Activated CD4-positive, CD25-positive, alpha-beta regulatory T cell treated with anti-CD3 and anti-CD28 coated beads, Interleukin-2, amount 50 U/mL, for 24 hours (primary cell): ENCODE measurements at places on chromosomes 3 and 15.

- ATAC-seq = no peak
Measured at GRCh38 chr3:108137460-108137814, 46.6 kb upstream of the CD47 start.

DNA sequence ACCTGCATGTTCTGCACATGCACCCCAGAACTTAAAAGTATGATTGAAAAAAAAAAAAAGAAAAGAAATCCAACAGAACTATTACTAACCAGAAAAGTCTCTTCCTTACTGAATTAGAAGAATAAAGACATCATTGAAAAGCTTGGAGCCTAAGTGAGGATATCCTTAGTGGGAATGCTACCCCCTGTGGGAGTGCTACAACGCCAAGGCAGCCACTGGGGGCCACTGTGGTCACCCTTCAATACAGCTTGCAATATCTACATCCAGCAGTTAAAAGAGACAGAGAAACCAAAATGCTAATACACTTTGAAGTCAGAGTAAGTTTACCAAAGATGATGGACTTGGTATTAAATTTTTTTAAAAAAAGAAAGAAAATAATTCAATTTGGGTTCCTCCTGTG lies 292.0 kb downstream of the PLCL2 start:
- ATAC-seq = no peak

DNA sequence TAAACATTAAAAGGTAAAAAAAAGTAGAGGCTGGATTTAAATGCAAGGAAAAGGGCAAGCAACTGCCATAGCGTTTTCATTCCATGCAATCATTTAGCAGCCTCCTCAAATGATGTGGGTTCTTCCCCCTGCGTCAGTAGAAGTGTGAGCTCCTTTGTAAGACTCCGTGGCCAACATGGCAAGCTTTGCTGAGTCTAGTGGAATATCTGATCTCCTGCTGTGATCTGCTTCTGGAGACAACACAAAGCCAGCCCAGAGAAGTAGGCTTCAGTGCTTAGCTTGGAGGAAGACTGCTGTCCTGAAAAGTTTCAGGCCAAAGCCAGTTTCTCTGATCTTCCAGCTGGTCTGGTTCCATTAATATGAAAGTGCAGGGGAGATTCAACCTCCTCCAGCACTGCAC lies 70.4 kb downstream of the ARPP21 start:
- ATAC-seq = no peak

DNA sequence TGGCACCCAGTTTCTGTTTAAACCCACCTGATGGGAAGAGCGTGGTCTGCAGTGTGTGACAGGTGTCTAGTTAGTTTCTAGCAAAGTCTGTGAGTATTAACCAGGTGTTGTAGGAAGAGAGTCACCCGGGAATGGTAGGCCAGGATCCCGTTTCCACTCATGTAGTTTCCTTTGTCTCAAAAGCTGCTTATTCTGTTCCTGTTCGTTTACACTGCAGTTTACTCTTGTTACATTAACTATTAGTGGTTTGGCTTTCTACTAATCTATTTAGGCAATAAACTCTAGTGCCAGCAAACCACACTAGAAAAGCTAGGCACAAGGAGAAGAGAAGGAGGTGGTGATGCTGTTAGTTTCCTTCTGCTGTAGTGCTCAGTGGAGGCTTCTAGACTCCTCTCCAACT lies 32.7 kb downstream of the WDR76 start:
- ATAC-seq = no peak

- peak; percentile 39 for ATAC-seq
Measured at GRCh38 chr15:100940767-100941379, 21.7 kb downstream of the LRRK1 start.

DNA sequence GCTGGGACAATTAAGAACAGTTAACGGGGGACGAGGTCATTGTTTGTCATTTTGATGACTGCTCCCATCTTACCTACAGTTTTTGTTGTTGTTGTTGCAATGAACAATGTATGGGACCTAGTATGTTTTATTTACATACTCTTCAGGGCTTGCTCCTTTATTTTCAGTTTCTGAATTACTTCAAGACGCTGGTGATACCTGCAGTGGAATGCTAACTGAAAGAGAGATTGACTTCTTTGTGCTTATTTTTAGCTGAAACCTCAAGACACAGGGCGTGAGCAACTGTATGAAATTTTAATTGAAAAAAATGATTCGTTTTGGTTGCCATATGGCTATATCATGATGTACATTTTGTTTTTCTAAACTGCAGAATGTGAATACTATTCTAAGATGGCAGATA lies 297.9 kb downstream of the EDEM1 start:
- no peak for ATAC-seq

- no peak for ATAC-seq
Measured at GRCh38 chr15:25372298-25372697, 66.5 kb downstream of the UBE3A start.

DNA sequence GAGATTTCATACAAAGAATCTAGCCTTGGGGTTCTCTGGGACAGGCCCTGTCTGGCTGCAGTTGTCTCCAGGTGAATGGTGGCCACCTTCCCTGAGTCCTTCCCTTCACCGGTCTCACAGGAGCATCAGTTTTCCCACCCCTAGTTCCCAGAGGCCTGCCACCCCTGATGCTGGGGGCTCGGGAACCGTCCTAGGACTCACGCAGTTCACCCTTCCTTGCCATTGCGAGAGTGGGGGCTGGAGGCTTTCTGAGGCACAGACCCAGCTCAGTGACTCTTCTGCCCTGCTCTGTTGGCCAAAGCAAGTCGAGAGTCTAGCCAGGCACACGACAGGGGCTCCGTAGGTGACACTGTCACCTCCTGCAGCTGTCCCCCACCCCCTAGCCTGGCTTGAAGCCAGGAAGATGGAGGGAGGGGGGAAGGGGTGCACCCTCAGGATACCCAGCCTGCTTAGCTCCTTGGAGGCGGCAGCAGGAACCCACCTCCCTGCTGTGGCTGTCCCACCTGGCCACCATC lies 130.3 kb downstream of the NUP210 start:
- ATAC-seq = no peak

- no peak for ATAC-seq
Measured at GRCh38 chr3:12579456-12579855, 22.6 kb downstream of the MKRN2 start.

DNA sequence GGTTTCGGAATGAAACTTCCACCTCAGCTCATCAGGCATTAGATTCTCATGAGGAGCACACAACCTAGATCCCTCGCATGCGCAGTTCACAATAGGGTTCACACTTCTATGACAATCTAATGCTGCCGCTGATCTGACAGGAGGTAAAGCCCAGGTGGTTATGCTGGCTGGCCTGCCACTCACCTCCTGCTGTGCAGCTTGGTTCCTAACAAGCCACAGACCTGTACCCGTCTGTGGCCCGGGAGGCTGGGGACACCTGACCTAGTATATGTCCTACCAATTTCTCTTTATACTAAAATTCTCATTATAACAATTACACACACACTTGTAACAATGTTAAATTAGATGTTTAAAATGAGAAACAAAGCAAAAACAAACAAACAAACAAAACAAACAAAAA lies 172.2 kb downstream of the SLC9A9 start:
- ATAC-seq = no peak

DNA sequence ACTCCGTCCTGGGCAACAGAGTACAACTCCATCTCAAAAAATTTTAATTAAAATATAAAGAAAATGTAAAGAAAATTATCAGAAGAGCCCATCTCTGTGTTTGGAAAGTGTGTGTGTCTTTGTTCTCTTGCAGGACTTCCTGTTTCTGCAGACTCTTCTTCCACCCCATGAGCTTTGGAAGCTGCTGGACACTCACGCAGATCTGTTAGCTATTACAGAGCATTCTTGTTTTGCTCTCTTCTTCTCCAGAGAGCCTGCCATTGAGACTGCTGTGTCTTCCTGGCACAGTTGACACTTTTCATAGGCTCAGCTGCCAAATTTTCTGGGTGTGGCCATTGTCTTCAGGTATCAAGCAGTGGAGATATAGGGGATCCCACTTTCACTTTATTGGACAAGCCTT lies 6.0 kb upstream of the CCR8 start:
- ATAC-seq = no peak

DNA sequence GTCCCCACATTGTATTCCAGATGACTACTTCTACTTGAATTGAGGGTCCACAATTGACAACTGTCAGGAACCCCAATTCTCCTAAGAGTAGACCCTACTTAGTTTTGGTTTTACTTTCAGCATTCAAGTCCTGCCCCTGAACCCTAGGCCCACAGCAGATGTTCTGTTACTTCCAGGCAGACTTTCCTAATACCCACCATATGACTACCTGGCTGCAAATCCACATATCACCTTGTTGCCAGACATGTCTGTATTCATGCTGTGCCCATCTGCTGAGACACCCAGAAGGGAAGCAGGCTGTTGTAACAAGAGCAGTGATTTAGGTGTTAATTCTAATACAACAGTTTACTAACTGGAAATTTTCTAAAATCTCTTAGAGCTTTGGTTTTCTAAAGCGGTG lies 235.1 kb upstream of the CCDC54 start:
- ATAC-seq = no peak

DNA sequence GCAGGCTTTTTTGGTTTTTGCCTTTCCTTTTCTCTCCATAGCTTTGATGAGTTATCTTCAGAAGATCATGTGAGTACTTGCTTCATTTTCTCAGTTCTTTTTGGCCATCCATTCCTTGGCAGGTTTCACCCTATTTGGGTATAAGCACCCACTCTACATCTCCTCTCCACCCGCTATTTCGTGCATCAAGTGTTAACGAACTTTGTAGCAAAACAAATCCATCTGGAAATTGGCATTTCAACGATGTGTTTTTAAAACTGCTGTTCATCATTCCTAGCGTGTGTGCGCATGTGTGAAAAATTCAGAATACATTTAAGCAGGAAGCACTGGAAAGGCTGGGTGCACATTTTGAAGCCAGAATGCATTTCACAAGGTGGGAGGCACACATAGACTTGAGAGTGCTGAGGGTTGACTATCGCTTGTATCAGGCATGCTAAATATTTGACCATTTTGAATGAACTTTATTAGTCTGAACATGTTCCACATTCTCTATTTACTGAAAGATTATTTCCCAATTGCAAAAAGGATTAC lies 89.7 kb upstream of the FHIT start:
- no peak for ATAC-seq

DNA sequence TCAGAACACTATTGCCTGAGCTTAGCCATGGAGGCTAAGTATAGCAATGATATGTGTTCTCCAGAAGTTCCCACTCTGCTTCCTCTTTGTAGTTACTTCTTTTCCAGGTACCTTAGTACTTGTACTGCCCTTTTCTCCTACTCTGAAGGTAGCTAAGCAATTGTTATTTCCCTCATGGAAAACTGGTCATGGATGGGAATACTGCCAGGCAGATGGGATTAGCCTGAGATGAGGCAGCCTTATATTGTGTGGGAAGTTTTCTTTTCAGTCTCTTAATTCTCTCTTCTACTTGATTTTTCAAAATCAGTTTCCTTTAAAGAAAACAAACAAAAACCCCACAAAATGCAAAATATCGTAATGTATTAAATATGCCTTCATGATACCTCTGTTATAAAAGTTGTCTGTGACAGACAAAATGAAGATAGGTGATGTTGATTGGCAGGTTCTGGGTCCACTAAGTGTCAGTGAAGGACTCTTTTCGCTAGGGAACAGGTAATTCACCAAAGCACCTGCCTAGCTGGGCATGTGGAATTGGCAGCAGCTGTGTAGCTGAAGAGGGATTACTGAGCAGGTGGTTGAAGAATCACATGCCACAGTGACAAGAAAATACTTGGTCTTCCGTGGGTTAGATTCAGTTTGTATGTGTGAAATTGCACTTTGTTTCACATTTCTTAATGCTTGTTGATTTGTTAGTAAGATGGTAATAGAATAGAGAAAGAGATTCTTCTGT lies 4.1 kb downstream of the ZNF609 start:
- no peak for ATAC-seq

DNA sequence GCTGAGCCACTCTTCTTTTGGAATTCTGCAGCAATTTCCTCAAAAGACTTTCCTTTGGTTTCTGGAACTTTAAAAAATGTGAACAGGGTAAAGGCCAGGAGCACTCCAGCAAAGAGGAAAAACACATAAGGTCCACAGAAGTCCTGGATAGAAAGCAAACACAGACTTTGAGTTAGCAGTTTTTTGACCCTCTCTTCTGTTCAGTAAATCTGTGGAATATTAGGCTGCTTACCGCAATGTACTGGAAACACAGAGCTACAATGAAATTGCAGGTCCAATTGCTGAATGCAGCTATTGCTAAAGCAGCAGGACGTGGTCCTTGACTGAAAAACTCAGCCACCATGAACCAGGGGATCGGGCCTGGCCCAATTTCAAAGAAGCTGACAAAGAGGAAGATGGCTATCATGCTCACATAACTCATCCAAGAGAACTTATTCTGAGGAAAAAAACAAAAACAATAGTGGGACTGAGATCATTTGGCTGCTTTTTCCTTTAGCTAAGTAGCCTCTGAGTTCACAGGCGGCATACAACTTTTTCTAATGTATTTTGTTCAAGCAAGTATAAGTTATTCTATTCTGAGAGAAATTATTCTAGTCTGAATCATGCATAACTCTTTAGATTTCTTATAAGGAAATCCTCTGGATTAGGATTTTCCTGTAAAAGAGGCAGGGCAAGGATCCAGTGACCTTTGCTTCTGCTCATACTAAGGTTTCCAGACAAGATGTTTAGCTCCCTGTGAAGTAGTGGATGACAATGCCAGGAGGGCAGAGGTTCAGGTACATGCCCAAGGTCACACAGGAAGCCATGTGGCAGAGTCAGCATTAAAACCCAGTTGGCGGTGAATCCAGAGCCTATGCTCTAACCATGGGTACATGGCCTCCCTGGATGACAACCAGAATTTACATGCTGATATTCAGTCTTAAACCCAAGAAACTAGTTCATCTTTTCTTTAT lies 28.3 kb downstream of the SLC2A2 start:
- no peak for ATAC-seq
